ENCODE measurements at places on chromosomes 12 and 14. TPM values are rescaled to one million over a fixed set of nuclear protein-coding genes. Genes with fewer than 3 reads are reported as not detected.

DNA sequence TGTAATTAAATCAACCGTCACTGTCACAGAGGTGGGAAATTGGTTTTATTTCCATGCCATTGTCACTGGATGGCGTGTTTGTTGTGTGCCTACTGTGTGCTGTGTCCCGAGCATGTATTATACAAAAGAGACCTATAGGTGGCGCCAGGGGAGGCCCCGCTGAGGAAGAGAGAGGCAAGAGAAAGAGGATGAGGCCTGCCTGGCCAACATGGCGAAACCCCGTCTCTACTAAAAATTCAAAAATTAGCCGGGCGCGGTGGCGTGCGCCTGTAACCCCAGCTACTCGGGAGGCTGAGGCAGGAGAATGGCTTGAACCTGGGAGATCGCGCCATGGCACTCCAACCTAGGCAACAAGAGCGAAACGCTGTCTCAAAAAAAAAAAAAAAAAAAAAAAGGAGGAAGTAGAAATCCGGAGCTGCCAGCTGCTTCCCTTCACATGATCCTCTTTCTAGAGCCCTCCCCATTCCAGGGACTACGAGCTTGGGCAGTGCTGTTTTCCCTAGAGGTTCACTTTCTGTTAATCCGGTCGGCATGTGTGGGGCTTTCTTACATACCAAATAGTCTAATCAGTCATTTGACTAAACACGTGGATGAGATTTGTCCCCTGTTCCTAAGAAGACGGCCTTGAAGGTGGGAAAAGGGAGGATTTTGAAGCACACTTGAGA is 6.4 kb upstream of the CCDC175 start:
- DNase-seq: no peak

- no peak for DNase-seq
Measured at GRCh38 chr12:66036317-66036716, 94.2 kb downstream of the LLPH start.

DNA sequence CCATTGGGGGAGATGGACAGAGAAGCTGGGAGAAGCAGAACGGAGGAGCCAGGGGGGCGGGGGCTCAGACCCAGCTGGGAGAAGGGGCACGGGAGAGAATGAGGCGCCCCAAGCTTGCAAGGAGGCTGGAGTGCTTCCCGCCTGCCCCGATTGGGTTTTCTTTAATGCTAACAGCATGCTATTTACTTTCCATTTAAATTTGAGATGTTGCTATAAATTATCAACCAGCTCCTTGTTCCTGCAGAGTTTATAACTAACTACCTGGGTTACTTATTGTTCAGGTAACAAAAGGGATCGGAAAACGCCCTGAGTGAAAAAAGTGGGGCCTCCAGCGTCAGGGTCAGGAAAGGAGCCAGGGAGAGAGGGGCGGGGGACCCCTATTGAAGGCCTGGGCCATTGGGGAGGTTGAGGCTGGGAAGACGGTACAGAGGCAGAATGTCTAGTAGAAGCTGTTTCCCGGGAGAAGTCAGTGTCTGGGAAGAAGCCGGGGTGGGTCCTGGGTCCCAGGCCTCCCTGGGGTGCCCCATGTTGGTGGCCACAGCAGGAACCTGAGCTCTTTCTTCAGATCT is 2.5 kb downstream of the HNF1A start:
- no peak for DNase-seq

GRCh38 chr12:19507823-19508222 is 68.5 kb downstream of the AEBP2 start:
- no peak for DNase-seq

DNA sequence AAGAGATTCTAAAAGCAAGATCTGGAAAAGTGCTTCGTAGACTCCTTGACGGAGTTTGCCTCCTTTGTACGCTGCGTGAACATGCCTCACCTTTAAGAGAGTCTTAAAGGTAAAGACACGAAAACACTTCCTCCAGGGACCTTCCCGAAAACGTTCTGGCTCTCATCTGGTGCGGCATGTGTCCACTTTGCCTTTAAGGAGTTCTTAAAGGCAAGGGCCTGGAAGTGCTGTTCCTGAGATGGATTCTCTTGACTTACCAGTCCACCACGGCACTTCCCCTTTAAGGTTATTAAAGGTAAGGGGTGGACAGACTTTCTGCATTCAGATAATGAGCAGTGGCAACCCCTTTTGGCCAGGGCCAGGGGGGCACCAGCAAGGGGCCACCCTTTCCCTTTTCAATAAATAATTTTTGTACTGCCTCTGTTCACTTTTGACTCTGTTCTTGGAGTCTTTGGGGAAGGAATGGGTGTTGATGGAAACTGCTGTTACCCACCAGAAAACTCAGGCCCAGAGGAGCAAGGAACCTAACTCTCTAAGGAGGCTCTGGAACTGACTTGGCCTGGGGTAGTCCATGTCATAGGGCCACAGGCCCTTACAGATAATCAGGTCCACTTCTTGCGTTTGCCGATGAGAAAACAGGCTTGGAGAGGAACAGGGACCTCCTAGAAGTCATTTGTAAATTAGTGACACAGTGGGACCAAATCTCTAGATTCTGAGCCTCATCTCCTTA is 4.4 kb downstream of the REM2 start:
- peak; percentile 41 for DNase-seq

GRCh38 chr12:71461787-71462328 is 22.3 kb downstream of the LGR5 start:
- DNase-seq: no peak

DNA sequence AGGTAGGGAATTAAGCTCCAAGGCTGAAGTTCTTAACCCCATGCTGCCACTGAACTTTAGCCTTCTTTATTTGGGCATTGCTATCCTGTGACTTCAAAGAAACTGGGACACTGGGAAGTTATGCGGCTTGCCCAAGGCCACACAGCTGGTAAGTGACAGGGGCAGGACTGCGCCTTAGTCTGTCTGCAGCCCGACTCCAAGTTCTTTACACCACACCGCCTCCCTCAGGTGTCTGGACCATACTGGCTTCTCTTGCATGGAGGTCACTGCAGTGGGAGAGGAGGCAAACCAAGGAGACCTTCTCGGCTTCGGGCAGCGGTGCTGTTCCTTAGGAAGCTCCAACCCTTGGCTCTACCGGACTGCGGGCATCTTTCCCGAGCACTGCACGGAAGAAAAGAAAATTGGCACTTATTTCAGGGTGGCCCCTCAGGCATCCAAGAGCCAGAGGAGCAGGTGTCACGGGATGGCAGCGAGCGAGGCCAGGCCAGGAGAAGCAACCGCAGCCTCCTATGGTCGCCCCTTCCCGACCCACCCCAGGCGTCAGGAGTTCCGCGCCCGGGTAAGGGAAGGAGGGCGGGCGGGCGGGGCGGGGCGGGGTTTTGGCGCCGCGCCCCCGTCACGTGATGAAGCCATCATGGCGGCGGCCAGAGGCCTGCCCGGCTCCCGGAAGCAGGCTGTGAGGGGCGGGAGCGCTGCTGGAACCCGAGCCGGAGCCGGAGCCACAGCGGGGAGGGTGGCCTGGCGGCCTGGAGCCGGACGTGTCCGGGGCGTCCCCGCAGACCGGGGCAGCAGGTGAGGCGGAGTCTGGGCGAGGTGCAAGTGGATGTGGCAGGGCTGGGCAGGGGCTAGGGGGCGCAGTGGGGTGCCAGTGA is 16.4 kb upstream of the ESPL1 start:
- DNase-seq: peak; percentile 57

GRCh38 chr12:8681129-8681884 is 16.5 kb upstream of the RIMKLB start:
- DNase-seq: no peak

DNA sequence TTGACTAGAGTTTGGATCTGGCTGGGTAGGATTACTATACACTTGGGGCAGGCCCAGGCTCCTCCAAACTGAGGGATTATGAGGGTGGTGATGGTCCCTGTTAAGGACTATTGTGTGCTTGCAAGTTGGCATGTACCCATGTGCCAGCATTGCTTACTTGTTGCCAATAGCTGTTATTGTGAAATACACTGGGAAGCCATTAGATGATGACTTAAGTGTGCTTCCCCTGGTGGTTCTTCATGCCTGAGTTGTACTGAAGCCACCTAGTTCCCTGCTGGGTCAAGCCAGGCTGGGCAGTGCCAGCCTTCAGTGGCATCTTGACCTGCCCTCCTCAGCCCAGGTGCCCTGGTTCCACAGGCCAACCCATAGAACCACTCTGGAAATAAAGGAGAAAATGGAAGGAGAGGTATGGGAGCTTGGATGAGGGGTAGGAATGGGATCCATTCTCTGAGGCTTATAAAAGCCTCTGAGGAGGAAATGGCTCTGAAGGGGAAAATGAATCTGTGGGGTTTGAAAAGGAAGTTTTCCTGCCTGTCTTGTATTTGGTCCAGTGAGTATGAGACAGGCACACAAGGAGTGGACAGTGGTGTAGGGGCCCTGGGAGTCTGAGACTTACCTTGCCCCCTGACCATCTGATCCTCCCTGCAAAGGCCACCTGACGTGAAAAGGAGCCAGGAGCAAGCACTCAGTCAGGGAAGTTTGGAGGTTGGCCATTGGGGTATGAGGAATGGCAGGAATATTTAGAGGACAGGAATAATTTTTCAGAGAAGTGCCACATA is 724 bp downstream of the LTB4R start:
- no peak for DNase-seq

DNA sequence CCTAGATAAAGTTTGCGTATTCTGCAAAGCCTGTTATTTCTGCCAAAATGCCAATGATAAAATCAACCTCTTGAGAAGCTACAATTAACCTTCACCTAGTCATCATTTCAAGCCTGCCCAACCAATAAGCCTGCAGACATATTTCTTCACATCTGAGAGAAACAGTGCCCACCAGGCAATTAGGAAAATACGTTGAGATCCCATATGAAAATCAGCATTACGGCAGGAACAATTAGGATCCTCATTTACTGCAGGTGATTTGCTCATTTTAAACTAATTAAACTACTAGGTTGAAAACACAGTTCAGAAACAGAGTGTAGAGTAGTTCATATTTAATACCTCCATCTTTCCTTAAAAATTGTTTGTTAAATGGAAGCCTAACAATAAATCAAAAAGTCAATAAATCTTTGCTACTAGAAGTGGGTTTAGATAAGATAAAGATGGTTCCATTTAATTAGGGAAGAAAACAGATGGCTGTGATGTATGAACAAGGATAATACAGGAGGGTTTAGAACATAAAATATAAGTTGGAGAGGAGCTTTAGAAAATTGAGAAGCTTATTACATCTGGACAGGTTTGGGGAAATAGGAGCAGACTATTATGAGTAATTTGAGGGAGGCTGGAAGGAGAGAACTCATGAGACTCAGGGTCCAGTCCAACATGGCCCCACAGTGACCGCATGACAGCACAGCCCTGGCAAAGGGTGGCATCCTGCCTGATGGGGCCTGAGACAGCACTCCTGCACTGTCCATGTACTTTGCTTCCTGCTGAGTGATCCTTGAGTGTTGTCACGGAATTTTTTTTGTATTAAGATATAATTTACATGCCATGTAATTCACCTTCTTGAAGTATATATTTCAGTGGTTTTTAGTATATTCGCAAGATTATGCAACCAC is 26.9 kb upstream of the PYGL start:
- no peak for DNase-seq

- DNase-seq: no peak
Measured at GRCh38 chr14:105774001-105774400, 247.6 kb downstream of the TMEM121 start.

The KERA gene
- not detected for total RNA-seq

DNA sequence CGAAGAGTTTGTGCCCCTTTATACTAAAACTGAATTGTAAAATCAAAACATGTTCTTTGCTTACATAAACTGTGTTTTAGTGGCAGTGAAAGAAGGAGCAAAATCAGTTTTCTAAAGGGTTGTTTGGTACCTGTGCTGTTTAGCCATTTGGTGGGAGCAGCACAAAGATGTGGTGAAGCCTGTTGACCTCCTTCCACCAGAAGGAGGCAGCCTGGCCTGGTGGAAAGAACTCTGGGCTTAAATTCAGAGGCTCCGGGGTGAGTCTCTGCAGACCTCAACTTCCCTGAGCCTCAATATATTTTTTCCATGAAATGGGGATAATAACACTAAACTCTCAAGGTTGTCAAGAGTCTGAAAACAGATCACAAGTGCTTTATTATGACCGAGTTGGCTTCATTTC is 502.5 kb downstream of the VRK1 start:
- no peak for DNase-seq

The IL23A gene
- 44.9 TPM for total RNA-seq

- no peak for DNase-seq
Measured at GRCh38 chr14:81005540-81006228, 50.3 kb downstream of the TSHR start.

The KLHL28 gene
- 53.3 TPM for total RNA-seq

DNA sequence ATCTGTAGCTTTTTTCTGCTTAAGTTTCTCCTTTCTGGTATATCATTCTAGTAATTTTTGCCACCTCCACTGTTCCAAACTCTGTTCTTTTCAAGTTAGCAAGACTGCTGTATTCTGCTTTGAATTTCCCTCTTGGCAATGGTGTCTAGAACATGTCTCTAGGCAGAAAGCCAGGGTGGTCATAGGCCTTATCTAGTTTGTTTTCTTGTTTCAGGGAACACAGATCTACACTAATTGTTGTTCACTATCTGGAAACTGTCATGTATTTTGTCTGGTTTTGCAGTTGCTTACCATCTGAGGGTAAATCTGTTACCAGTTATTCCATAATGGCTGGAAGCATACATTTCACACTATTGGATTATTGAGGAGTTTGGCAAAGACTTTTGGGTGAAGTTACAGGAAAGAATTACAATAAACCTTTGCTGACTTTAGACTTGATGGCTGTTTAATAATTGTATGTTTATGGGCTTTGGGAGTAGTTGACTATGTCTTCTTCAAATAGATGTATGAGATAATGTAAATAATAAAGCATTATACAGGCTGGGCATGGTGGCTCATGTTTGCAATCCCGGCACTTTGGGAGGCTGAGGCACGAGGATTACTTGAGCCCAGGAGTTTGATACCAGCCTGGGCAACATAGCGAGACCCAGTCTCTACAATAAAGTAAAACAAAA is 41.4 kb downstream of the FUT8 start:
- no peak for DNase-seq

DNA sequence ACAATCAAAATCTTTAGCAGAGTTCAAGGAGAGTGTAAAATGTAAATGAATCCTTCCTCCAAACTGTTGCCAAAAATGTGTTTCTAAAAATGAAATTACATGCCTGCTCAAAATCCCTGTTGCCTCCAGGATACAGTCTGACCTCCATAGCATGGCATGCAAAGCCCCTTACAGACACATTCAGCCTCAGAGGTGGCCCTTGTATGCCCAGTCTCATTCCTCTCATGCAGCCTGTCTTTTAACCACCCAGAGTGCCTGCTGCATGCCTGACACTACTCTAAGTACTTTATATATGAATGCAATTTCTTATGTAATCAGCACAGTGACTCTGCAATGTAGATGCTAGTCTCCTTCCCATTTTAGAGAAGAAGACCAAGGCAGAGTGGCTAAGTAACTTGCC is 24.4 kb upstream of the PTPRQ start:
- DNase-seq: no peak

The MUCL1 gene
- not detected for total RNA-seq
